ENCODE measurements at places on chromosomes 6 and 20. TPM values are rescaled to one million over a fixed set of nuclear protein-coding genes. Genes with fewer than 3 reads are reported as not detected.
A peak's percentile ranks its signal among the peaks of the same experiment; 100 is the strongest.

The ZNF334 gene
- total RNA-seq, result 15.2 TPM

- no peak for DNase-seq
- no peaks in the 10 kb centered on the region for H3K4me1 ChIP-seq
- no peaks in the 10 kb centered on the region for H3K27me3 ChIP-seq
- H3K27ac ChIP-seq, result no peak overlapping the region
- H3K4me3 ChIP-seq, result no peak overlapping the region
Observed at GRCh38 chr6:69116658-69117057, 481.6 kb downstream of the ADGRB3 start.

DNA sequence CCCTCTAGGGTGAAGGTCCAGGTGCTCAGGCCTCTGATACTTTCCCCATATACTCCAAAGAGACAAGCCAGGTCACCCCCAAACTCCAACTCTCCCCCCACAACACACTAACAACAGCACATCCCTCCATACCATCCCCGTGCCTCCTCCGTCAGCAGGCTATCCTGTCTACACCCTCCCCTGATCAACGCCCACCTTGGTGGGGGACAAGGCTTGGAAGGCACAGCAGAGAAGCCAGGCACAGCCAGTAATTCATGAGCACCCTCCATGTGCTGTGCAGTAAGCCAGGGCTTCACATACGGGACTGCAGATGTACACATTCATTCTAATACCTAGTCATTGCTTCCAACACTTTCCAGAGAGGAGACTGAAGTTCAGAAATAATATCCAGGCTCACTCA is 57.6 kb downstream of the TRERF1 start:
- H3K4me1 ChIP-seq, result peaks cover 51% of the 10 kb centered on the region
- H3K27me3 ChIP-seq, result no peaks in the 10 kb centered on the region
- no peaks in the 10 kb centered on the region for H3K36me3 ChIP-seq

GRCh38 chr6:118953391-118953790 is 18.4 kb upstream of the MCM9 start:
- no peaks in the 10 kb centered on the region for H3K36me3 ChIP-seq
- H3K27me3 ChIP-seq, result no peaks in the 10 kb centered on the region
- H3K27ac ChIP-seq, result no peak overlapping the region
- no peak overlapping the region for H3K4me3 ChIP-seq
- no peak for DNase-seq

- no peaks in the 10 kb centered on the region for H3K4me1 ChIP-seq
- H3K4me3 ChIP-seq, result no peak overlapping the region
- DNase-seq, result no peak
- no peak overlapping the region for H3K27ac ChIP-seq
- no peaks in the 10 kb centered on the region for H3K27me3 ChIP-seq
Observed at GRCh38 chr20:24139846-24140245, 151.3 kb upstream of the GGTLC1 start.

DNA sequence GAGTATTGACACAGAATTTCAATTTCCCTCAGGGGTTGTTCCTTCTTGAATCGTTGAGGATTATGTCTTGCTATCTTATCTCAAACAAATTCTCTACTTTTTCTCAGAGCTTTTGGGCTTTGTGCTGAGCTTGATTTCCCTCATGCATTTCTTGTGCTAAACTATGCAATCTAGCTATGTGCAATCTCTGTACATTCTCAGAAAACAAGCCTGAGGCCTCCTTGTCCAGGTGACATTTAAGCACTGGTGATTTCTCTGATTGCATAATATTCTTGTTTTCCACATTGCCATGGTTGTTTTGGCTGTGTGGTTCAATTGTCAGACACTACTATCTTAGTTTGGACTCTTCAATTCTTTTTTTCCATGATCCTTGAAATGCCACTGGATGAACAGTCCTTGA is 81.2 kb upstream of the MAN1A1 start:
- H3K4me3 ChIP-seq, result no peak overlapping the region
- no peak overlapping the region for H3K27ac ChIP-seq
- no peaks in the 10 kb centered on the region for H3K27me3 ChIP-seq
- DNase-seq, result no peak

DNA sequence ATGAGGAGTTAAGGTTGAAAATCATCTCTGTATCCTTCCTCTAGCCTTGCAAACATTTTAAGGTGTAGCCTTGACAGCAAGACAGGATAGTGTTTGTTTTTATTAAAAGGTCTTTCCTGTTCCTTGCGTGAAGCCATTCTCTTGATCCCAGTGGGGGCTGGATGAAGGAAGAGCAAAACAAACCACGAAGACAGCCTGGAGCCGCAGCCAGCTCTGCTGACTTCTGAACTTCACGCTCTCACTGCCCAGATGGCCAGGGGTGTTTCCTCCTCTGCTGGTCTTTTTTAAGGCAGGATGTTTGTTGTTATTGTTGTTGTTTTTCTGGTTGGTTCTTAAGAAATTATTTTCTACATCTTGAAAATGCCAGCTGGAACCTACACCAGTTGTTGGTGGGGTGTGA is 156.4 kb downstream of the MTHFD1L start:
- H3K4me3 ChIP-seq, result no peak overlapping the region
- no peak for DNase-seq
- no peaks in the 10 kb centered on the region for H3K27me3 ChIP-seq
- 0 out of 2 replicates have a peak, but pooled peaks cover 8% of the 10 kb centered on the region for H3K36me3 ChIP-seq
- no peak overlapping the region for H3K27ac ChIP-seq

The SLC35F1 gene
- total RNA-seq, result 10.3 TPM

GRCh38 chr6:169158174-169158573 is 95.5 kb downstream of the THBS2 start:
- H3K36me3 ChIP-seq, result no peaks in the 10 kb centered on the region
- no peak for DNase-seq
- H3K27me3 ChIP-seq, result no peaks in the 10 kb centered on the region
- no peak overlapping the region for H3K4me3 ChIP-seq

The KIAA1755 gene
- 0.12 TPM for total RNA-seq

The BPIFB6 gene
- total RNA-seq, result not detected

The PLEKHG1 gene
- 1.0 TPM for total RNA-seq

The HLA-DOA gene
- total RNA-seq, result 30.5 TPM

GRCh38 chr20:25280574-25281535 is 33.0 kb downstream of the PYGB start:
- no peaks in the 10 kb centered on the region for H3K4me1 ChIP-seq
- H3K4me3 ChIP-seq, result no peak overlapping the region
- no peak for DNase-seq
- peaks cover 2% of the 10 kb centered on the region for H3K36me3 ChIP-seq
- no peak overlapping the region for H3K27ac ChIP-seq
- no peaks in the 10 kb centered on the region for H3K27me3 ChIP-seq

The BHLHE23 gene
- total RNA-seq, result 5.0 TPM

DNA sequence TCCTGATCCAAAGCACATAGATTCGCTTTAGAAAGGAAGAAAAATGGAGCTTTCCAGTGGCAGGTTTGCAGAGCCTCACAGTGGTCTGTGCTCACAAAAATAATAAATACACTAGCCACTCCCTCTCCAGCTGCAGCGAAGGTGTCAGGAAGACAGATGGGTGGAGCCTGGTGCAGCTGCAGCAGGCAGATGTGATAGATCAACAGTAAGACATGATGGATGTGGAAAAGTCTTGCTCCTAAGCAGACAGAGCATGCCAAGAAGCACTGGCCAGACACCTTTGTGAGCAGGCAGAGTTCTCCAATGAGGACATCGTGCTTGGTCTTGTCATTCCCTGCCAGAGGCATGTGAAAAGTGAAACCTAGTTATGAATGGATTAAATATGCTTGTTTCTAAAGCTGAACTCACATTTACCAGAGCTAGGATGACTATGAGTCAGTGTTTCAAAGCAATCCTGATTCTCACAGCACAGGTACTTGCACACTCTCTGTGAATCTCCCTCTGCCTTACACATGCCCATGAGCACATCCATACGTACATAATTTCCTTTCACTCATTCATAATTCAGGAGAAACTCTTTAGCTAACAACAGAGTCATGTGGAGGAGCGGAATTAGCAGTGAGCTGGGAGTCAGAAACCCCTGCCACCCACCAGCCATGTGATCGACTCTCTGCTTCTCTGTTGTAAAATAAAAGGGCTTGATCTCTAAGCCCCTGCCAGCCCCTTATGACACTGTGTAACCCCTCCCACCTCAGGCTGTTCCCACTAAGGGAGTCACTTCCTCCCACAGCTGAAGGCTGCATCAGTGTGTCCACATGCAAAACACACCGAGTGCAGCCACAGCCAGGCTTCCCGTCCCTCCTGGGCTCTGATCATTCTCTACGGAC is 111.2 kb downstream of the SCML4 start:
- no peak for DNase-seq
- H3K27ac ChIP-seq, result no peak overlapping the region
- no peaks in the 10 kb centered on the region for H3K36me3 ChIP-seq
- H3K4me1 ChIP-seq, result no peaks in the 10 kb centered on the region
- H3K4me3 ChIP-seq, result no peak overlapping the region

The EDN1 gene
- total RNA-seq, result 0.58 TPM

The TBC1D22B gene
- 15.7 TPM for total RNA-seq

- H3K4me1 ChIP-seq, result no peaks in the 10 kb centered on the region
- H3K27me3 ChIP-seq, result no peaks in the 10 kb centered on the region
- H3K27ac ChIP-seq, result no peak overlapping the region
- H3K36me3 ChIP-seq, result no peaks in the 10 kb centered on the region
Observed at GRCh38 chr20:22159276-22159675, 425.1 kb downstream of the FOXA2 start.

GRCh38 chr6:126550323-126550722 is 210.4 kb downstream of the CENPW start:
- peak; percentile 41 for DNase-seq
- H3K4me1 ChIP-seq, result 0 out of 2 replicates have a peak, but pooled peaks cover 5% of the 10 kb centered on the region
- H3K36me3 ChIP-seq, result no peaks in the 10 kb centered on the region
- H3K27ac ChIP-seq, result no peak overlapping the region
- H3K27me3 ChIP-seq, result no peaks in the 10 kb centered on the region

DNA sequence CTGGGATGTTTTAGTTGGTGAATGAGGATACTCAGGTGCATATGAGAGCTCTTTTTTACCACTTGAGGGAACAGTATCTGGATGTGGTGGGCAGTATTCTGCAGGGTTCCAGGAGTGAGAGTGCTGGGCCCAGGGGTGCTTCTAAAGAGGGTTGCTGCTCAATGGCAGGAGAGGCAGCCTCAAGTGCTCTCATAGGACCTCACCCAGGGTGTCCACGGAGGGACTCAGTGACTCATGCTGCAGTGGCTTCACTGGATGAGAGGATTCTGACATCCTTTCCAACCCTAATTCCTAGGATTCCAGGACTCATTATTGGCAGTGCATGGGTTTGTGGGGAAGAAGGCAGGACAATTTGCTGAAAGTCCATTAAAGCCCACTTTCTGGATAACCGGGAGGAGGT is 176.6 kb upstream of the FERMT1 start:
- no peak overlapping the region for H3K27ac ChIP-seq
- no peak for DNase-seq
- H3K27me3 ChIP-seq, result no peaks in the 10 kb centered on the region
- H3K4me3 ChIP-seq, result no peak overlapping the region
- no peaks in the 10 kb centered on the region for H3K4me1 ChIP-seq
- H3K36me3 ChIP-seq, result no peaks in the 10 kb centered on the region

- H3K27ac ChIP-seq, result no peak overlapping the region
- H3K36me3 ChIP-seq, result no peaks in the 10 kb centered on the region
Observed at GRCh38 chr6:157430834-157431233, 49.8 kb downstream of the ZDHHC14 start.

GRCh38 chr6:36323062-36323461 is 13.6 kb downstream of the BNIP5 start:
- no peaks in the 10 kb centered on the region for H3K27me3 ChIP-seq
- peaks cover 4% of the 10 kb centered on the region for H3K4me1 ChIP-seq
- DNase-seq, result peak; percentile 45
- H3K27ac ChIP-seq, result no peak overlapping the region

- no peaks in the 10 kb centered on the region for H3K27me3 ChIP-seq
- DNase-seq, result no peak
- H3K36me3 ChIP-seq, result no peaks in the 10 kb centered on the region
- H3K4me3 ChIP-seq, result no peak overlapping the region
Observed at GRCh38 chr6:131430531-131430930, 142.5 kb upstream of the ARG1 start.

- H3K27me3 ChIP-seq, result peaks cover 55% of the 10 kb centered on the region
- no peak for DNase-seq
- no peaks in the 10 kb centered on the region for H3K36me3 ChIP-seq
- H3K4me3 ChIP-seq, result peak overlapping the region; percentile 69
- peaks cover 36% of the 10 kb centered on the region for H3K4me1 ChIP-seq
Observed at GRCh38 chr20:63177785-63178445, 38.0 kb downstream of the YTHDF1 start.

DNA sequence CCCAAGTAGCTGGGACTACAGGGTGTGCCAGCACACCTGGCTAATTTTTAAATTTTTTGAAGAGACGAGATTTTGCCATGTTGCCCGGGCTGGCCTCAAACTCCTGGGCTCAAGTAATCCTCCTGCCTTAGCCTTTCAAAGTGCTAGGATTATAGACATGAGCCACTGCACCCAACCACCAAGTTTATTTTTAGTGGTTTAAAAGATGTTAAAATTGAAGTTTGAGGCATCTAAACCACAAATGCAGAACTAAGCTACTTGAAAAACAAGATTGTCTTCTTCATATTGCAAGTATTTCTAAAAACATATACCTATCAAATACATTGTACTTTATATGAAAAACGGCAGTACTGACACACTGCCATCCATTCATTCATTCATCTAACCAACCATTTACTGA is 31.6 kb downstream of the WASF1 start:
- DNase-seq, result no peak
- no peak overlapping the region for H3K27ac ChIP-seq
- H3K27me3 ChIP-seq, result no peaks in the 10 kb centered on the region
- no peak overlapping the region for H3K4me3 ChIP-seq
- H3K36me3 ChIP-seq, result no peaks in the 10 kb centered on the region

DNA sequence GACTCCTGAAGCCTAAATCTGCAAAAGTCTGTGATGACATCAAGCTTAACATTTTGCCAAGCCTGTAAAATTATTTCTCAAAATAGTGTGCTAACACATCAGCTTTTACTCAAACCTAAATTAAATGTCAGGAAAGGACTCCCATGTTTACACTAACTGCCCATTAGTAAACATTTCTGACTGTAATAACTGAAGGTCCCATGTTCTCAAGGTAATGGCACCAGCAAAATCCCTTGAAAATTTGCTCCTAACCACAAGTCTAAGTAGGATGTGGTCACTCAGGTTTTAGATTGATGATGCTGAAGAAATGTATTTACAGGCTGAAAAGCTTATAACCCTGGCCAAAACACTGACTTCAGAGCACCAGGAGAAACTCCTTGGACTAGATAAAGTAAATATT is 33.0 kb downstream of the BACH2 start:
- H3K27ac ChIP-seq, result no peak overlapping the region
- H3K4me1 ChIP-seq, result no peaks in the 10 kb centered on the region
- H3K36me3 ChIP-seq, result no peaks in the 10 kb centered on the region
- DNase-seq, result no peak

- H3K36me3 ChIP-seq, result no peaks in the 10 kb centered on the region
- 0 out of 2 replicates have a peak overlapping the region, but pooled peaks have one; percentile 50 for H3K27ac ChIP-seq
- H3K27me3 ChIP-seq, result no peaks in the 10 kb centered on the region
- peaks cover 42% of the 10 kb centered on the region for H3K4me1 ChIP-seq
- no peak for DNase-seq
Observed at GRCh38 chr6:14882394-14883026, 363.4 kb upstream of the JARID2 start.

The HLA-G gene
- total RNA-seq, result 1.5 TPM

All from GM23338 (cell line).